ENCODE measurements at places on chromosomes 13 and 19. TPM values are rescaled to one million over a fixed set of nuclear protein-coding genes. Genes with fewer than 3 reads are reported as not detected.

DNA sequence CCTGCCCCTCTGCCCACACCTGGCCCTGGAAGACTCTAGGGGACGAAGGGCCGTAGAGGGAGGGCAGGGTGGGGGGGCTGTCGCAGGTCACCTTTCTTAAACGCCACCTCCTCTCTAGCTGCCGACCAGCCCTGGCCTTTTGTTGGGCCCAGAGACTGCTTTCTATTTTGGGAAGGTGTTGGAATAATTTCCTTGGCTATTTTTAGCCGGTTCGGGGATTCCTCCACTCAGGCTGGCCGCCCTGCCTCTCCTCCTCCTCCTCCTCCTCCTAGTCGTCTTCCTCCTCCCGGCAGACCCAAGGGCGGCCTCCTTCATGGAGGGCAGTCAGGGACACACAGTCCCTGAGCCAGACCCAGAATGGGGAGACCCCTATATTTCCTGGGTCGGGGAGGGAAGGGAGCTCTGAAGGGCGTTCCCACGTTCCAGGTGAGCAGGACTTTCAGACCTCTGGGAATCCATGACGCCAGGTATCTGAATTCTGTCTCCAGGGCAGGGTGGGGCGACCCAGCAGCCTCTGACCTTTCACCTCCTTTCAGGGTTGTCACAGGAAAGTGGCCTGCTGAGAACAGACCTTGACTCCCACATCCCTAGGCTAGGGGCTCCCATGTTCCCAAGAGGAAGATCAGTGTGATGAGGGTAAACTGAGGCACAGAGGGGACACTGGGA, 19.9 kb downstream of the GADD45B start:
- H3K4me1 ChIP-seq, result peaks cover 19% of the 10 kb centered on the region
- no peak overlapping the region for H3K4me3 ChIP-seq
- no peak overlapping the region for H3K27ac ChIP-seq
- H3K36me3 ChIP-seq, result no peaks in the 10 kb centered on the region
- no peak for DNase-seq
- H3K27me3 ChIP-seq, result peaks cover 7% of the 10 kb centered on the region

DNA sequence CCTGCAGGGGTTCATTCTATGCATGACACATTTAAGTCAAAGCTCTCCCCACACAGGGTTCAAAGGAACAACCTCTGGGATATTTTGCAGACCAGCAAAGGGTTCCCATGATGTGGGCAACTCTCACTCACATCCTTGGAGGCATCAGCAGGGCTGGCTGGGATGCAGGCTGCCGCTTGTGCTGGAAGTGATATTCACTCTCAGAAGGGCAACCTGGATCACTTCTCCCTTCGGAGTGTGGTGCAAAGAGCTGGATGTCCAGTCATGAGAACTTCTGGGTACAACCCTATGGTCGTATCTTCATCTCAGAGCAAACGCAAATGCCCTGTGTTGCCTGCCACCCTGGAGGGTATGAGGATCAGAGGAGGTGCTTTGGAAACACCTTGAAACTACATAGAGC, 98.6 kb downstream of the ZDHHC20 start:
- DNase-seq, result no peak
- H3K36me3 ChIP-seq, result no peaks in the 10 kb centered on the region
- no peaks in the 10 kb centered on the region for H3K27me3 ChIP-seq
- peaks cover under 1% of the 10 kb centered on the region for H3K4me1 ChIP-seq
- H3K4me3 ChIP-seq, result no peak overlapping the region

DNA sequence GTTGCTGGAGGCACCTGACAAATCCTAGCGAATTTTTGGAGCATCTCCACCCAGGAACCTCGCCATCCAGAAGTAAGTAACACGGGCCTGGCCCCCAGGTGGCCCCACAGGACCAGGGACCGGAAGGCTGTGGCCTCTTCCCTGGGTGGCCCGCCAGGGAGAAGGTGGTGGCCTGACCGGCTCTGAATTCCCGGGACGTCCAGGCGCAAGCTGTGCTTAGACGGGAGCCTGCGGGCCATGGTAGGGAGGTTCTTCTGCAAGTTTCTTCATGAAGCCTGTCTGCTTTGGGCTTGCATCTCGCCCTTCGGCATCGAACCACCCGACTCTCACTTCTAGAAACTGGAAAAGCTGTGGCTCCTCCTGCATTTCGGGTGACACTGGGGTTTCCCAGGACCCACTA, 47.4 kb downstream of the KDM4B start:
- DNase-seq, result no peak
- no peak overlapping the region for H3K4me3 ChIP-seq
- no peaks in the 10 kb centered on the region for H3K27me3 ChIP-seq
- H3K27ac ChIP-seq, result no peak overlapping the region

- H3K36me3 ChIP-seq, result peaks cover 72% of the 10 kb centered on the region
- H3K27ac ChIP-seq, result no peak overlapping the region
- no peaks in the 10 kb centered on the region for H3K27me3 ChIP-seq
- peak overlapping the region; percentile 34 for H3K4me3 ChIP-seq
Observed at GRCh38 chr19:19674315-19674714, 5.7 kb downstream of the ZNF101 start.

DNA sequence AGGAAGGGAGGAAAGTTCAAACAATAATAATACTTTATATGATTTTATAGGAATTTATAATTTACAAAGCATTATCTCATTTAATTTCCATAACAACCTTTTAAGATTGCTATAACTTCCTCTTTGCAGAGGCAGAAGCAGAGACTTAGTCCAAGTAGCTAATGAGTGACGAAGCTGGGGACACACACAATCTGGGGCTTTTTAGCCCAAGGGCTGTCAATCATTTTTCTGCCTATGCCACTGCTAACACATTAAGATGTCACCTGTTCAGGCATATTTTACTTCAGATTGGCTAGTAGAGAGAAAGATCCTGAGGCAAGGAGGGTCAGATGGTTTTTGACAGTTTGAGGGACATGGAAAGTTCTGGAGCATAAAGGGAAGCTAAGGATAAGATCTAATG, 12.6 kb downstream of the SCEL start:
- no peak overlapping the region for H3K27ac ChIP-seq
- no peaks in the 10 kb centered on the region for H3K27me3 ChIP-seq
- no peaks in the 10 kb centered on the region for H3K36me3 ChIP-seq
- no peak overlapping the region for H3K4me3 ChIP-seq
- H3K4me1 ChIP-seq, result no peaks in the 10 kb centered on the region
- no peak for DNase-seq

DNA sequence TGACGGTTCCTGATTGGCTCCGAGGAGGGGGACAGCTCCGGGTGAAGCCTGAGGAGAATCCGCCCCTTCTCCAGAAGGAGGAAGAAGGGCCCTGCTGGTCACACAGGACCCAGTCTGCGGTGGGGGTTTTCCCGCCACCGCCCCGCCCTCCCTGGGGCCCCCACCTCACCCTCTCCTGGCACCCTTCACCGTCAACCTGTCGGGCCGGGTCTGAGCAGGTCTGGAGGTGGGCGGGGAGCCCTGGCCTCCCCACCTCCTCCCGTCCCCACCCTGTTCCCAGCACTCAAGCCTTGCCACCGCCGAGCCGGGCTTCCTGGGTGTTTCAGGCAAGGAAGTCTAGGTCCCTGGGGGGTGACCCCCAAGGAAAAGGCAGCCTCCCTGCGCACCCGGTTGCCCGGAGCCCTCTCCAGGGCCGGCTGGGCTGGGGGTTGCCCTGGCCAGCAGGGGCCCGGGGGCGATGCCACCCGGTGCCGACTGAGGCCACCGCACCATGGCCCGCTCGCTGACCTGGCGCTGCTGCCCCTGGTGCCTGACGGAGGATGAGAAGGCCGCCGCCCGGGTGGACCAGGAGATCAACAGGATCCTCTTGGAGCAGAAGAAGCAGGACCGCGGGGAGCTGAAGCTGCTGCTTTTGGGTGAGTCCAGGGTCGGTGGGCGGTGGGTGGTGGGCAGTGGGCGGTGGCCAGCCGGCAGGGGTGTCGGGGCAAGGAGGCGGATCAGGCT, at the start of gene GNA15:
Gene GNA15 (plus strand): TSS at position 73 of the 723 bp plus-strand sequence. CDS start 418 bp downstream, at position 491.
- no peak for DNase-seq
- H3K27ac ChIP-seq, result no peak within 1 kb of the TSS
- peaks cover 15% of the 10 kb centered on the region for H3K4me1 ChIP-seq

GRCh38 chr13:109254274-109254673, 532.1 kb downstream of the IRS2 start:
- no peak for DNase-seq
- no peaks in the 10 kb centered on the region for H3K36me3 ChIP-seq
- H3K4me1 ChIP-seq, result no peaks in the 10 kb centered on the region

MYO1F gene
- 68.0 TPM for total RNA-seq

ZNF534 gene
- not detected for total RNA-seq

LHB gene
- total RNA-seq, result not detected

LGALS14 gene
- total RNA-seq, result not detected
